CD4-positive, alpha-beta T cell treated with Interleukin-10 for 1 hour (primary cell): ENCODE measurements at places on chromosomes 7 and 10.

DNA sequence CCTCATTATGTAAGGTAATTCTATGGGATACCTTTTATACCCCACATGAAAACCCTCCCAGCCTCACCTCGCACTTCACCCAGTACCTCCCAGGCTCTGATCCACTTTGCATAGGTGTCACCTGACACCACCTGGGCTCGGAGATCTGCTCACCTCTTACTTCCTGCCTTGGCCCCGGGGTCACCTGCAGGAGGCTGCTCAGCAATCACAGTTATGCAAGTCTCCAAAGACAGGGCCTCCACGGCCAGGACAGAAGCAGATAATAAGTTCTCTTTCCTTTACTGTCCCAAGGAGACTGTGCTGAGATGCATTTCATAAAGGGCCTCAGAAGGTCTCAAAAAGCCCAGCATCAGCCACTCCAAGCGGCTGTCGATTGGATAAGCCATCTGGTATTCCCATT, 112.4 kb upstream of the PPP2R2D start:
- no peak for DNase-seq

- DNase-seq: no peak
These were observed 363.4 kb upstream of the MKI67 start for GRCh38 chr10:128489324-128490247.

- DNase-seq: no peak
These were observed 220.5 kb upstream of the HGF start for GRCh38 chr7:81990395-81990794.

DNA sequence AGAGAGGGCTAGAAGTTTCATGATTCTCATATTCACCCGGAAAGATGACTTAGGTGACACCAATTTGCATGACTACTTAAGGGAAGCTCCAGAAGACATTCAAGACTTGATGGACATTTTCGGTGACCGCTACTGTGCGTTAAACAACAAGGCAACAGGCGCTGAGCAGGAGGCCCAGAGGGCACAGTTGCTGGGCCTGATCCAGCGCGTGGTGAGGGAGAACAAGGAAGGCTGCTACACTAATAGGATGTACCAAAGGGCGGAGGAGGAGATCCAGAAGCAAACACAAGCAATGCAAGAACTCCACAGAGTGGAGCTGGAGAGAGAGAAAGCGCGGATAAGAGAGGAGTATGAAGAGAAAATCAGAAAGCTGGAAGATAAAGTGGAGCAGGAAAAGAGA, 5.3 kb downstream of the GIMAP4 start:
- DNase-seq: no peak

DNA sequence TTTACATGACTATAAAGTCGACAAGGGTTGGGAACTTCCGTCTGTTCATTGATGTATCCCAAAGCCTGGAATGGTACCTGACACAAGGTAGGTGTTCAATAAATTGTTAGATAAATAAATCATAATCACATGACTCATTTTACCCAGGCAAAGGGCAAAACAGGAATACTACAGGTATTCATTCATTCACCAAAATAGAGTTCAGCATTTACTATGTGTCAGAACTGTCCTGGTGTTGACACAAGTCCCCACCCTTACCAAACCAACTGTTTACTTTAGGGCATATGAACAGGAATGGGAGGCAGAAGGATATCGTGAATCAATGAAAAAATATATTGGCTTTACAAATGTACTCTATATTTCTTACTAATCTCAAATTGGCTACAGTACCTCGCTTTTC, 666 bp upstream of the YAE1 start:
- no peak for DNase-seq

DNA sequence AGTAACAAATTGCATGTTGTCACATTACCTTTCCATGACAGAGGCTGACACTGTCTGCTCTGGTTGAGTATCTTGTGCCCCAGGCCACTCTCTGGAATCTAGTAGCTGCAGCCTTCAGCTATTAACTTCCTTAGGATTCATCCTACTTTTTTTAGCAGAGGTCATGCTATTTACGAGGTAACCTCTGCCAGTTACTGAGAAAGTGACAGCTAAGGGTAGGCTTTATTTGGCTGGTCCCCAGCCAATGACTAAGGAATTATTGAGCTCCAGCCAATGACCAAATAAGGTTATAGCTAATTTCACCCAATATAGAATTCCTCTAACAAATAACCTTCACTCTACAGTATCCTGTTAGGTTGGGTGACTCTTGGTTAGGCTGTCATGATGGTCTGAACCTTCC, 1361.7 kb downstream of the XPNPEP1 start:
- no peak for DNase-seq

- no peak for DNase-seq
These were observed 499.0 kb upstream of the SEMA3D start for GRCh38 chr7:85685901-85686300.

GRCh38 chr10:1191752-1192151, 135.6 kb downstream of the WDR37 start:
- DNase-seq: no peak

- no peak for DNase-seq
These were observed 70.6 kb downstream of the MCMBP start for GRCh38 chr10:119801998-119802538.

DNA sequence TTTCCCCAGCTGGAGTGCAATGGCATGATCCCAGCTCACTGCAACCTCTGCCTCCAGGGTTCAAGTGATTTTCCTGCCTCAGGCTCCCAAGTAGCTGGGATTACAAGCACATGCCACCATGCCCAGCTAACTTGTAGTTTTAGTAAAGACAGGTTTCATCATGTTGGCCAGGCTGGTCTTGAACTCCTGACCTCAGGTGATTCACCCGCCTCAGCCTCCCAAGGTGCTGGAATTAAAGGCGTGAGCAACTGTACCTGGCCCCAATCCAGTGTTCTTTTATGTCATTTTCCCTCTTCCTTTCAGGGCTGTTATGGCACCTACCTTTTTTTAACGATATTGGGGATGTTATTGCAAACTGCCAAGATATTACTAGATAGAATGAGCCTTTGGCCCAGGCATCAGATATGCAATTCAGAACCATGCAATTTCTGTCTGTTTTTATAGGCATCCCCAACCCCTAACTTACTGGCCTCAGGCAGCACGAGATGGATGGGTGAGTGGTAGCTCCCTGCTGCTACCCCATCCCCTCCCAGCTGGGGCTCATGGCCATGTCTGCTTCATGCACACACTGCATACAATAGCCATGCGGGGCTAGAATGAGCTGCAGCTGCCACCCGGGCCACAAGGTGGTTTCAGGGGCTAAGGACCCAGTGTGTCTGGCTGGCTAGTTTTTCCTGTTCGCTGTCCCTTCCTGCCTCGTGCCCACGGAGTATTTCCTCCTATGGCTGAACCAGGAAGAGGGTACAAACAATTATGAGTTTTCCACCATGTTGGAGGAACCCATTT, 1080.1 kb upstream of the SORCS1 start:
- DNase-seq: no peak

DNA sequence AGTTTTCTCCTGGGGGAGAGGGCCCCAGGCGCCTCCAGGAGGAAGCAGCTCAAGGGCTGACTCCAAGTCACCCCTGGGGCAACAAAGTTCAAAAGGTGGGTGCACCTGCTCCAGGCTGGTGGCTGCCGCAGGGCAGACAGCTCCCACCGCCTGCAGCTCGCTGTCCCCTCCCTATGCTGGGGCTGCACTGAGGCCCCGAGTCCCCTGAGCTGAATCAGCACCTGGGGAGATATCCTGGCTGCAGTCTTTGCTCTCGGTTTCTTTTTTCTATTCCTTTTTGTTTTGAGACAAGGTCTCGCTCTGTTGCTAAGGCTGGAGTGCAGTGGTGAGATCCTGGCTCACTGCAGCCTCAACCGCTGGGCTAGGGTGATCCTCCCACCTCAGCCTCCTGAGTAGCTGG, 183.4 kb downstream of the DNAJB6 start:
- no peak for DNase-seq

DNA sequence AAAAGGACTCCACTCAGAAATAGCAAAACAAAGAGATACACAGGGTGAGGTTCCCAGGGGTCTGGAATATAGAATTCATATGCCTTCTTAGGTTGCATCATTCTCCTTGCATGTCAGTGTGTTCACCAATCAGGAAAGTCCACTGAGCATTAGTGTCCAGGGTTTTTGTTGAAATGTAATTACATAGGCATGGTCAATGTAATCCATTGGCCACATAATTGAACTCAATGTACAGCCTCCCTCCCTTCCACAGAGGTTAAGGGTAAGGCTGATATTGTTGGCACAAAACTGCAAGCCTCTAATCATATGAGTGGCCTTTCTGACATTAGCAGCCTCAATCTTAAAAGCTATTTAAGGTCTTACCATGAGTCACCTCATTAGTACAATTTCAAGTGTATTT, 736.1 kb upstream of the VSTM2A start:
- DNase-seq: no peak
